Activated CD4-positive, alpha-beta T cell treated with anti-CD3 and anti-CD28 coated beads, Interleukin-10, Interleukin-2, amounts not matched to agents 100 ng/mL and 50 ng/mL, durations not matched to agents 16 hours and 8 hours (primary cell): ENCODE measurements at places on chromosomes 2 and 18.

DNA sequence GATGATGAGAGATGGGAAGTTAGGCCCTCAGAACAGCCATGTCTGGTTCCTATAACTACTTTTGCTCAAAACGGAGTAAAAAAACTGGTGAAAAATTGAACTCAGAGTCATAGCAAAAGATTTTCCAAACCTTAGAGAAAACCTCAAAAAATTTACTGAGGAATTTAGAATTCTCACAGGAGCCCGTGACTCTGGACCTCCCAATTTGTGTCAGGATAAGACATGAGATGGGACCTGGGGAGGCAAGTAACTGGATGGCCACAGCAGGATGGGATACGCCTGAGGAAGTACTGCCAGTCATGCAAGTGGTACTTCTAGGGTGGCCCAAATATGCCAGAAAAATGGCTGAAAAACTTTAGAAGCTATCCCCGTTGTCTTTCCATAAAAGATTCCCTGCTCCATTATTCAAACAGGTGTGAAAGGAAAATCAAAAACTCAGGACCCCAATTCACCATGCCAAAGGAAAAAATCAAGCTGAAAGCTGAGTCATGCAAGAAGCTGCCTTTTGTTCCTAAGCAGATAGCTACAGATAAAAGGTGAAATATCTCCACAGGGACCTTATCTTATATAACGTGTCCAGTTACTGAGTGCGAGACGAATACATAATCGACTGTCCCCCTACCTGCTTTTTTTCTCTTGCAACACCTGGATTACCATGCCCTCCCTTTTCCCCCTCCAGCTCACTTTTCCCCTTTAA, 34.1 kb upstream of the LIPG start:
- no peak for DNase-seq

GRCh38 chr18:79942786-79943607, 8.5 kb downstream of the SLC66A2 start:
- no peak for DNase-seq

GRCh38 chr2:191165176-191165643, 14.4 kb upstream of the STAT4 start:
- DNase-seq = peak; percentile 52

GRCh38 chr18:48310353-48310752, 98.8 kb downstream of the ZBTB7C start:
- no peak for DNase-seq

DNA sequence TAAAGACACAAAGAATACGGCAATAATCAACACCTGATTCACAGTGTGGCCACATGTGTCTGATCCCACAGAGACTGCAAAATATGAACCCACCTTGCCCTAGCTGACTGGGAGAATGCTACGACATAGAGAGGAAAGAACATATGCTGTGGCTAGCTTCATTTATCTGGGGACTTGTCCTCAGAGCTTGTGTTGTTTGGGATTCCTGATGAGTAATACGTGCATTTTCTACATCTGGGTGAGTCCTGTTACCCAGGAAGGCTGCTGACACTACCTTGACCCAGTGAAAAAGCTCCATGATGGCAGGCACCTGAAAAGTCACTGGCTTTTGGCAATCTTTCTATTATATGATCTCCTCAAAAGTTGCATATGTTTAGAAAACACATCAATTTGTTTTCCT, 427.7 kb upstream of the LYPD1 start:
- DNase-seq = no peak
